Mammary microvascular endothelial cell (primary cell): ENCODE measurements at places on chromosomes 6 and 20. TPM values are rescaled to one million over a fixed set of nuclear protein-coding genes. Genes with fewer than 3 reads are reported as not detected.

The EFCAB8 gene
- not detected in 2 replicates for total RNA-seq

The C6orf15 gene
- not detected in 2 replicates for total RNA-seq

The ZNF133 gene
- 5.9 and 9.4 TPM in 2 replicates for total RNA-seq

The JPH2 gene
- total RNA-seq, result 1.1 TPM in 2 replicates

The ALDH5A1 gene
- 0.25 and 0.40 TPM in 2 replicates for total RNA-seq

The FHL5 gene
- total RNA-seq, result not detected in 2 replicates

The FLRT3 gene
- total RNA-seq, result 0.27 and 0.30 TPM in 2 replicates

The TAGAP gene
- 0.07 TPM in 1 of 2 replicates, not detected in the other for total RNA-seq

The POU3F2 gene
- not detected in 2 replicates for total RNA-seq

The SLC22A1 gene
- not detected in 2 replicates for total RNA-seq

The TMX4 gene
- total RNA-seq, result 17.7 and 18.4 TPM in 2 replicates

The SPTLC3 gene
- 0.33 and 0.89 TPM in 2 replicates for total RNA-seq

The BLCAP gene
- total RNA-seq, result 39.2 and 42.4 TPM in 2 replicates

The GUCA1A gene
- not detected in 2 replicates for total RNA-seq

The PRRT1 gene
- total RNA-seq, result not detected in 2 replicates

The PAX1 gene
- not detected in 2 replicates for total RNA-seq

The GSTA4 gene
- 21.2 and 23.8 TPM in 2 replicates for total RNA-seq

The ACSS1 gene
- total RNA-seq, result 13.1 and 17.6 TPM in 2 replicates

The DNAH8 gene
- total RNA-seq, result not detected in 2 replicates

The VNN1 gene
- total RNA-seq, result 0.20 and 0.69 TPM in 2 replicates

The ZSWIM1 gene
- total RNA-seq, result 9.1 and 11.7 TPM in 2 replicates

The TBX18 gene
- total RNA-seq, result 0.25 and 1.1 TPM in 2 replicates

The SLC17A9 gene
- 12.0 and 13.1 TPM in 2 replicates for total RNA-seq

The ADA gene
- 16.1 TPM in 2 replicates for total RNA-seq

The SIRPD gene
- total RNA-seq, result not detected in 2 replicates

The BLOC1S5 gene
- total RNA-seq, result 8.5 and 10.8 TPM in 2 replicates

The EYS gene
- not detected in 2 replicates for total RNA-seq

The PLEKHG1 gene
- 57.0 and 63.6 TPM in 2 replicates for total RNA-seq

The CGA gene
- total RNA-seq, result not detected in 2 replicates

The BEND3 gene
- 1.2 and 1.3 TPM in 2 replicates for total RNA-seq

The SS18L1 gene
- total RNA-seq, result 3.3 and 6.0 TPM in 2 replicates

The MTFR2 gene
- total RNA-seq, result 8.9 and 11.3 TPM in 2 replicates

The SYCP2 gene
- total RNA-seq, result 0.13 and 0.30 TPM in 2 replicates
